Stimulated activated effector memory CD8-positive, alpha-beta T cell treated with anti-CD3 and anti-CD28 coated beads, Interleukin-12 subunit alpha, Interleukin-12 subunit beta, amount 100 ng/mL, for 72 hours (primary cell): ENCODE measurements at places on chromosomes 7 and 10.

DNA sequence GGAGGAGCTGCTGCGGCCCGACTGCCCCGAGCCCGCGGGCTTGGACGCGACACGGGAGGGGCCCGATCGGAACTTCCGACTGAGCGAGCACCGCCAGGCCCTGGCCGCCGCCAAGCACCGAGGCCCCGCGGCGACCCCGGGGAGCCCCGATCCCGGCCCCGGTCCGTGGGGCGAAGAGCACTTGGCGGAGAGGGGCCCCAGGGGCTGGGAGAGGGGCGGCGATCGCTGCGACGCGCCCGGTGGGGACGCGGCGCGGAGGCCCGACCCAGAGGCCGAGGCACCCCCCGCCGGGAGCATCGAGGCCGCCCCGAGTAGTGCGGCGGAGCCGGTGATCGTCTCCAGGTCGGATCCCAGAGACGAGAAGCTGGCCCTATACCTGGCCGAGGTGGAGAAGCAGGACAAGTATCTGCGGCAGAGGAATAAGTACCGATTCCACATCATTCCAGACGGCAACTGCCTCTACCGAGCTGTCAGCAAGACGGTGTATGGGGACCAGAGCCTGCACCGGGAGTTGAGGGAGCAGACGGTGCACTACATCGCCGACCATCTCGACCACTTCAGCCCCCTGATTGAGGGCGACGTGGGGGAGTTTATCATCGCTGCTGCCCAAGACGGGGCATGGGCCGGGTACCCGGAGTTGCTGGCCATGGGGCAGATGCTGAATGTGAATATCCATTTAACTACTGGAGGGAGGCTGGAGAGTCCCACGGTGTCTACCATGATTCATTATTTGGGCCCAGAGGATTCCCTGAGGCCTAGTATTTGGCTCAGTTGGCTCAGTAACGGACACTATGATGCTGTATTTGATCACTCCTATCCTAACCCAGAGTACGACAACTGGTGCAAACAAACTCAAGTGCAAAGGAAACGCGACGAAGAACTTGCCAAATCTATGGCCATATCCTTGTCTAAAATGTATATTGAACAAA is 1.4 kb downstream of the OTUD1 start:
- peak; percentile 26 for DNase-seq

DNA sequence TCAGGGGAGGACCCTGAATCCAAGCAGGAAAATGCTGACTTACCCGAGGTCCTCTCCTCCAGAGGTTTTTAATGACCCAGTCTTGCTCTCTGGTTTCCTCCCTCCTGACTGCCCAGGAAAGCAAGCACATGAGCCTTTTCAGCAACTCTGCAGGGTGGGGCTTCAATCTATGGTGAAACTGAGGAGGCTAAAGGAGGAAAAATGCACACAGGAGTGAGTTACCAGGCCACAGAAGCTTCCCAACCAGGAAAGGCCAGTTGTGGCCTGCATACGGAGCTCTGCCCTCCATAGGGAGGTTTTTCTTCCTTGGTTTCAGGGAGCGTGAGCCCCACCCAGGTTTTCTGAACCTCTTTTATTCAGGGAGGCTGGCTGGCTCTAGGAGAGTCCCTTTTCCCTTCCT is 14.1 kb upstream of the DLG5 start:
- no peak for DNase-seq

GRCh38 chr7:45157286-45157652 is 322 bp upstream of the RAMP3 start:
- no peak for DNase-seq

DNA sequence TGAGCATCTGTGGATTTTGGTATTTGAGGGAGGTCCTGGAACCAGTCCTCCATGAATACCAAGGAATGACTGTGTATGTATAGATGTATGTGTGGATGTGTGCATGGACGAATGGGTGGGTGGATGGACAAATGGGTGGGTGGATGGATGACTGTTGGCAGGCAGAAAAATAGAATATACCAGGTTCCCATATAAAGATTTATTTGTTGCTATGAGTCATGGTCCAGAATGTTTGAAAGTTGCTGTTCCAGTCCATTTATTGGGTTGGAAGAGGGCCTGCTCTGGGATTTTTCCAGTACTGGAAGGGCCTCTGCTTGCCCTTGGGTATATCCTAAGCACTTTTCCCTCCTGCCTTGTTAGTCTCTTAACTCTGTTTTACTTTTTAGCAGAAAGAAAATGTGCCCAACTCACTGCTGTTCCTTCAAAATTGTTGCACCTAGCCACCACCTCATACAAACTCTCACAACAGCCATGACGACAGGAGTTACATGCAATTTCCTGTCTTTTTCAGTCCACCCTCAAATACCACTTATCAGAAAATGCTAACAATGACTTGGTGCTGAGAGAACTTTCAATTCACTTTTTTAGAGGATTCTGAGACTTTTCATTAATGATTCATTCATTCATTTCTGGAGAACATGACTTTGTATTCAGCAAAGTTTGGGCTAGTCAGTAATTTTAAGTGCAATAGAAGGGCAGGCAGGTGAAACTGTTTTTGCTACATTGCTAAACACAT is 108.1 kb downstream of the EEPD1 start:
- DNase-seq: no peak

DNA sequence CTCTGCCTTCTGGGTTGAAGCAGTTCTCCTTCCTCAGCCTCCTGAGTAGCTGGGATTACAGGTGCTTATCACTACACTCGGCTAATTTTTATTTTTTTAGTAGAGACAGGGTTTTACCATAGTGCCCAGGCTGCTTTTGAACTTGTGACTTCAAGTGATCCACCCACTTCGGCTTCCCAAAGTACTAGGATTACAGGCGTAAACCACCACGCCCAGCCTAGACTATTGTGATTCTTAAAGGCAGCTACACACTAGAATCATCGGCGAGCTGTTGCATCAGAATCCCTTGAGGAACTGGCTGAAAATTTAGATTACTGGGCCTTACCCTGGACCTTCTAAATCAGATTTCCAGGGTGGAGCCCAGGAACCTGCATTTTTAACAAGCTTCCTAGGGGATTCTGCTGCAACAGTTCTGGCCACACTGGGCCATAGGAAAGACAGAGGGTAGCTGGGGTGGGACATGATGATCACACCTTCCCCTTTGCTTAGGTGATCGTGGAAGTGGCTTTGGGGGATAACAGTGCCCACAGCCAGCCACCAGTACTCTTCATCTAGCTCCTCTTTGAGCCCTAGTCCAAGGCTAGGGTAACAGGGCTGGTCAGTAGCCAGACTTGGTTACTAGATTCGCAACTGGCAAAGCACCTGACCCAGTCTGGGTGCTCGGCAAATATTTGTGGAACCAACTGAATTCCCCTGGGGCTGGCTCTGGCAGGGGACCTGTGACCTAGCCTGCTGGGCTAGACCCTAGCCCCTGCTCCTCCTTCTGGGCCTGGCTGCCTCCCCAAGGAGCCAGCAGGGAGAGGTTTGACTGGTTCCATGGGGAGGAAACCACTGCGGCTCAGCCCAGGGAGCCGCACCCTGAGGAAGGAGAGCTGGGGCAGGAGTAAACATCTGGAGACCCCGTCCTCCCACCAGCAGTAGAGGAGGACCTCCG is 67.1 kb upstream of the DUSP5 start:
- DNase-seq: no peak

DNA sequence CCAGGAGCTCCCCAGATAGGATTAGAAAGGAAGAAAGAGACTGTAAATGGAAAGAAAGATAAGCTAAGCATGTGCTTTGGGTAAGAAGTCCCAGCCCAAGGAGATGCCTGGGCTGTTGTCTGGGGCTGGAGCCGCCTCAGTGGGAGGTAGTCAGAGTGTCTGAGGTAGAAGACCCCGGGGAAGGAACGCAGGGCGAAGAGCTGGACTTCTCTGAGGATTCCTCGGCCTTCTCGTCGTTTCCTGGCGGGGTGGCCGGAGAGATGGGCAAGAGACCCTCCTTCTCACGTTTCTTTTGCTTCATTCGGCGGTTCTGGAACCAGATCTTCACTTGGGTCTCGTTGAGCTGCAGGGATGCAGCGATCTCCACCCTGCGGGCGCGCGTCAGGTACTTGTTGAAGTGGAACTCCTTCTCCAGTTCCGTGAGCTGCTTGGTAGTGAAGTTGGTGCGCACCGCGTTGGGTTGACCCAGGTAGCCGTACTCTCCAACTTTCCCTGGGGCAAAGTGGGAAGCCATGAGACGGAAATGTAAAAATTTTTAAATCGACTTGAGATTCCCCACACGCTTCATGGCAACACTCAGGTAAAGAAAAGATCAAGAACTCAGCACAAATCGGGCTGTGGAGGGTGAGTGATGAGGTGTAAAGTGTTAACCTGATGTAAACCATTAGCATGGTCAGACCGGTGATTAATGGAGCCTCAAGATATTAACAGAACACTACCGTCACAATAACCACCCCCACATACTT is 1.3 kb downstream of the HOXA1 start:
- DNase-seq: no peak

DNA sequence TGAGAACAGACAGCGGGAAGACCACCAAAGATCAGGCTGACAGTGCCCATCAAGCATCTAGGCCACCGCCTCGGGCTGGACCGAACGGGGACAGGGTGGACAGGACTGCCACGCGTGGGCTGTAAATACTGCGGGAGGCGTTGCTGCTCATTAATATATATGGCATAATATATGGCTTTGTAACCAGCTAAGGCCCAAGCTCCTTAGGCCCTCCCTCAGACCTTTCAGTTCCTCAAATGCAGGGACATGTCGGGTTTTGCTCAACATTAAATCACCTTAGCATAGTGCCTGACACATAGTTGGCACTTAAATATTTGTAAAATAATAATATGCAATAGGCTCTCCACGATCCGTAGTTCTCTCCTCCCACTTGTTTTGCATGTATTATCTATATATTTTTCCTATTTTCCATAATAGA is 402 bp upstream of the TMEM168 start:
- no peak for DNase-seq

GRCh38 chr7:120060875-120061274 is 212.1 kb upstream of the KCND2 start:
- DNase-seq: no peak

GRCh38 chr10:85557077-85557476 is 809.5 kb downstream of the GRID1 start:
- no peak for DNase-seq

DNA sequence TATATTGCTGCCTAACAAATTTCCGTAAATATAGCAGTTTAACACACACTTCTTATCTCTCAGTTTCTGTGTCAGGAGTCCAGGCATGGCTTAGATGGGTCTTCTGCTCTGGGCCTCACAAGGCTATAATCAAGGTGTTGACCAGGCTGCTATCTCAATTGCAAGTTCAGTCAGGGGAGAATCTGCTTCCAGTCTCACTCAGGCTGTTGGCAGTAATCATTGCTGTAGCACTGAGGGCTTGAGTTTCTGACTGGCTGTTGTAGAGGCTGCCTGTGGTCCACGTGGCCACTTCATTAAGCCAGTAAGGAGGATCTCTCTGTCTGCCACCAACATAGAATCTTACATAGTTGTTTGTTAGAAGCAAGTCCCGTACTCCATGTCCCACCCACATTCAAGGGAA is 138.4 kb downstream of the ST7 start:
- no peak for DNase-seq

DNA sequence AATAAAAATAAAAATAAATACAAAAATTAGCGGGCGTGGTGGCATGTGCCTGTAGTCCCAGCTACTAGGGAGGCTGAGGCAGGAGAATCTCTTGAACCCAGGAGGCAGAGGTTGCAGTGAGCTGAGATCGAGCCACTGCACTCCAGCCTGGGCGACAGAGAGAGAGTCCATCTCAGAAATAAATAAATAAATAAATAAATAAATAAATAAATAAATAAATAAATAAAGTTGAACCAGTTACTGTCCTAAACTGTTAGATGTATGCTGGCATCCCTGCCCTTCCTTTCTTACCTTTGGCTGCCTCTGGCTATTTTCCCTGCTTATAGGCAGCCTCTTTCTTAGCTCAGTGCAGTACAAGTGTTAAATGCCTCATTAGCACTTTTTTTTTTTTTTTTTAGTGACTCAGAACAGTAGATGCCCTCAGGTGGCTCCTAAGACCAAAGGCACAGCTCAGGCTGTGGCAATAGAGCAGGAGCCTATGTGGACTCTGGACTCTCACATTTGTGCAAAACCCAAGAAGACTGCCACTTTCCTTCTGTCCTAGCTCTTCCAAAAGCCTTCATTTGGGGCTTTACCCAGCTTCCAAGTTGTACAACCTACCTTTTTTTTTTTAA is 30.6 kb upstream of the CABCOCO1 start:
- DNase-seq: no peak

DNA sequence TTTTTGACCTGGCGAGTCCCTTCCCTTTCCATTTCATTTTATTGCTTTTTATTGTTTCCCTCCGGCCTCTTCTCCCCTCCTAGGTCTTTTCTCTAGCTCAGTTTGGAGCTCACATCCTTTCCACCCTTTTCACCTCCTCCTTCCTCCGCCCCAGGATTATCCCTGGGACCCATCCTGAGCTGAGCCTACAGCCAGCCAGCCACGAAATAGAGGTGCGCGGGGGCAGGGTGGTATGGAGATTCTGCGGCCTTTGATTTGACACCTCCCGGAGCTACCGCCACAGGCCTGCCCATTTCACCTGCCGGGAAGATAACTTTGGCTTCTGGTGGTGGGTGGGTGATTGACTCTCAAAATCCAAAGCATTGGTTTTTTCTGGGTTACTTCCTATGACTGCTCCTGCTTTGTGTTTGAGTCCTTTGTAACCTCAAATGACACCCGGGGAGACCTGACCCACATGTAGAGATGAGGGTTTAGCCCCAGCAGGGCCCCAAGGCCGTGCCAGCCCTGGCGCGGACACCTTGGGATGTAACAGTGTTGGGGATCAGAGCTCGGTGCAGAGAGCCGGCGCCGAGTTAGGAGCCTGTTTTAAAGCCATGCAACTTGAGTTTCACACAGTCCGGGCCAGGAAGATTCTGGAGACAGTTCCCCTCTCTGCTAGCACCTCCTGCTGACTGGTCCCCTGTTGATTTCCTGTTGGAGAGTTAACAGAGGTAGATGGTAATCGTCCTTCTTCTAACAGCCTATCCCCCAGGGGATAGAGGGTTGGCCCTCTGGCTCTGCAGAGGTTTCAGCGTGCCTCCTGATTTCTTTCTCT is 1.5 kb downstream of the DUSP5 start:
- DNase-seq: no peak

DNA sequence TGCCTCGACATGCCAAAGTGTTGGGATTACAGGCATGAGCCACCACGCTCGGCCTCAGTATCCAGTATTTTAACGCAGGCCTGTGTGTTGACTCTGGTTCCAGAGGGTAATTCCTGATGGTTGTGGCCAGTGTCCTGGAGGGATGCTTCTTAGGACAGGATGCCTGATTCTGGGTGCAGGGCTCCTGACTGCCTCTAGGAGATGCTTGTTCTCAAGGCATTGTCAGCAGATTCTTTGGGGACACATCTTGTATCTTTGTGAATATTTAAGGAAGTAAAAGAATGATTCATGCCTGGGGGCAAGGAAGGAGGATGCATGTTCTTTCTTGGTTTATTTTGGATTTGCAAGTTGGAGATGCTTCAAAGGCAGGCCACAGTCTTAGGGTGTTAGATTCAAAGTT is 2.2 kb downstream of the ZDHHC4 start:
- no peak for DNase-seq

DNA sequence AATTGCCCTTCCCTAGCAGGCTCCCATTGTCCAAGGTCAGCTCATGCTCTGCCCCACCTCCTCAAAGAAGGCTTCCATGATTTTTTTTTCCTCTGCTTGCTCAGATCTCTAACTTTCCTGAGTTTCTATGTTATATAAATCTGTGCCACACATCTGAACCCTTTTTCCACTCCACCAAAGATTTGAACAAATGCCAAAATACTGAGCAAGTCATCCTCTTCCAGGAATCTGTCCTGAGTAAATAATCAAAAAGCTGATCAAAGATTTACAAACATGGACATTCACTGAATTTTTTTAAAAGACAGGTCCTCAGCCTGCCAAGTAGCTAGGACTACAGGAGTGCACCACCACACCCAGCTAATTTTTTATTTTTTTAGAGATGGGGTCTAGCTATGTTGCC is 102.8 kb upstream of the ARID5B start:
- DNase-seq: no peak

- peak; percentile 58 for DNase-seq
These were observed 2.9 kb upstream of the GET4 start for GRCh38 chr7:873367-874002.
